Activated T-cell treated with anti-CD3 and anti-CD28 coated beads for 1 hour (primary cell): ENCODE measurements at places on chromosomes 6 and 20.

DNA sequence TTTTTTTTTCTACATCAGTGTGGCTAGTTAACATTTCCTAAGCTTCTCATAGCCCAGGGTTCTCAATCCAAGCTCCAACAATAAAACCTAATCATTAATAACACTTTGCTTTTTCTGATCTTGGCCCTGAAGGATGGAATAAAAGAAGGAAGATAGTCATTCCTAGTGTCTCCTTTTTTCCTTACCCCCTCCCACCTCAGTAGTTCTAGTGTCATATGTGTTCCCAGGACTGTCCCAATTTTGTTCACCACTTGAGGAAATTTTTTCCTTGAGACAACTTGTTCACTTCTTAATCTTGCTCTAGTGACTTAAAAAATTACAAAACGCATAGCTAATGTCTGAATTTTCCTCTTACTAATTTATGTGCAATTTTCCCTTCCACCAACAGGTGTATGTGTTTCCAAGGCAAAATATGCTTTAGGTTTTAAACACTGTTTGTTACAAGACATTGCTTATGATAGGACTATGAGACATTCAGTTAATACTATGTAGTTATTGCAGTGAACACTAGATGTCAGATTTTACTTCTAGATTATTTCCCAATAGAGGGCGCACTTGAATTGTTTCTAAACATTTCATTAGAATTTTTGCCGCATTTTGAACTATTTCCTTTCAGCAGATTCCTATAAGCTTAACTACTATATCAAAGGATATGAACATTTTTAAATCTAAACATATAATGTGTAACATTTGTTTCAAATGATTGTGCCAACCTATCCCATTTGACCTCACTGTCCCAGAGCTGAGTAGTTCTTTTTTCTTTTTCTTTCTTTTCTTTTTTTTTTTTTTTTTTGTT, 18.5 kb upstream of the C6orf141 start:
- DNase-seq = no peak

DNA sequence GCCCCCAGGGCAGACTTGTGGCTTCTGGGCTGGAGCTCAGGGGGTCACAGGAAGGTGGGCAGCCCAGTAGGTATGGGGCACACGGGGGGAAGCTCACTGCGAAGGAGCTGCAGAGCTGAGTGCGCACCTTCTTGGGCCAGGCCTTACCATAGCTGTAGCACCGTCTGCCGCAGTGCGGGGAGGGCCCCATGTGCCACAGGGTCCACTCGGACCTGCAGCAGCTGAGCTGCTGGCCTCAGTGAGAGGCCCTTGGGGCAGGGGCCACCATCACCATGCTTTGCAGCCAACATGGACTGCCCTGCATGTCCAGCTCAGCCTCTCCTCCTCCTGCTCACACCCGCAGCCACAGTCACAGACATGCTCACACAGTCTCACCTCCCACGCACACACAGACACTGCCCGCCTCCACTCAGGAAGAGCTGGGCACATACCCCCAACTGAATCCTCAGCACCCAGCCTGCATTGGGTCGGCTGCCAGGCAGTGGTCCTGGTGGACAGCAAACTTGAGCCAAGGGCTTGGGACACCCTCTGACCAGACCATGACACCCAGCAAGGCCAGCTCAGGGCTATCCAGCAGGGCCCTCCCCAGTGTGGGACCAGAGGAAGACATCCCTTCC, 35.3 kb downstream of the YTHDF1 start:
- no peak for DNase-seq

GRCh38 chr6:152268846-152269442, 368.2 kb downstream of the SYNE1 start:
- DNase-seq = no peak

DNA sequence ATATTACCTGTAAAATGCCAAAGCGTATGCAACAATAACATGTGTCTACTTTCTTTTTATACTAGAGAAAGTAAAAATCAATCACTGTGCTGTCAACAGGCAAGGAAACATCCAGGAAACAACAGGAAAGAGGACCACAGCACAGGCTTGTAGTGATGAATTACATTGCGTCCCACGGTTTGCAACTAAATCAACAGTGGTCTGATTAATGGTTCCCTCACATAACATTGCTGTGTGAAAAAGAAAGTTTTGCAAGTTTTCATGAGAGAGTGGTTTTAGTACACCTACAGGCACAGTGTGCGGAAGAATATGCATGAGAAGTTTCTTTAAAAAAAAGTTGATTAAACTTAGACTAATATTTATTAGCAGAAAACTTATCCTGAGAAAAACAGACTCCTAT, 329.5 kb upstream of the HSF2 start:
- no peak for DNase-seq

GRCh38 chr20:24109008-24109407, 120.4 kb upstream of the GGTLC1 start:
- DNase-seq = no peak

DNA sequence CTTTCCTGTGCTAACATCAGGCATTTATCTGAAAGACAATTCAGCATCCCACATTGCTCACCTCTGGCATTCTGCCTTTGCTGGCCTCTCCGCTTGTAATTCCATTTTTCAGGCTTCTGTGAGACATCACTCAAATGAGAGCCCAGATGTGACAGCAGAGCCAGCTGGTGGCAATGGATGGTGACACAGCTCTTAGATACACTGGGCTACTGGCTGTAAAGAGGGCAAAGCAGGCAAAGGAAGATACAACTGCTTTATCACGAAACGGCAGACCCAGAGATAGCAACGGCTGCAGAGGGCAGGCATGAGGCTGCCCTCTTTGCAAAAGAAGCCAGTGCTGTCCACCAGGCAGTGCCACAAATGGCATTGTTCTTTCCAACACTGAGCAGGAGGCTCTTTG, 329.8 kb downstream of the KIF16B start:
- no peak for DNase-seq

GRCh38 chr6:38316099-38316868, 323.4 kb downstream of the BTBD9 start:
- no peak for DNase-seq

DNA sequence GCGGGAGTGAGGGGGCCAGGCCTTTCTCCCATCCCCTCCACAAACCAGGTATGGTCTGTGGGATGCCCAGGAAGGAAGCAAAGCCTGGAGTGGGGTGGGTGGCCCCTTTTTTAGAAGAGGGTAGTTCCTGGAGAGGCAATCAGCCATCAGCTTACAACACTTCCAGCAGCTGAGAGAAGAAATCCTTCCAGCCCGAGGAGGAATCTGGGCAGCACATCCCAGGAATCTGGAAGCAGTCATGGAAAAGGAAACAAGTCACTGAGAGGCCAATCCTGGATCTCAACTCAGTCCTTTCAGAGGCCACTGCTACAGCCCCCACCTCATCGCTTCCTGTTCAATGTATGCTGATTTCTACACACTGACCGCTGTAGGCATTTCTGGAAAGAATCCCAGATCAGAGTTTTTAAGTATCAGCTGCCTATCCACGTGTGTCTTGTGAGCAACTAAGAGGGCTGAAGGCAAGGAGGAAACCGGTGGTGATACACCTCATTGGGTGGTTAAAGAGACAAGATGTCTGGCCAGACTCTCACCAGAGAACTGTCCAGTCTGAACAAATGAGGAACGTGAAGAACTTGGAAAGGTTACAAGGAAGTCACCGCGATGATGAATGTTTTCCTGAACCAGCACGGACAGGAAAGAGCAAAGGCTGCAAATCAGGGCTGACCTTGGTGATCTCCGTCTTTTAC, 92.9 kb upstream of the SHLD1 start:
- DNase-seq = no peak

DNA sequence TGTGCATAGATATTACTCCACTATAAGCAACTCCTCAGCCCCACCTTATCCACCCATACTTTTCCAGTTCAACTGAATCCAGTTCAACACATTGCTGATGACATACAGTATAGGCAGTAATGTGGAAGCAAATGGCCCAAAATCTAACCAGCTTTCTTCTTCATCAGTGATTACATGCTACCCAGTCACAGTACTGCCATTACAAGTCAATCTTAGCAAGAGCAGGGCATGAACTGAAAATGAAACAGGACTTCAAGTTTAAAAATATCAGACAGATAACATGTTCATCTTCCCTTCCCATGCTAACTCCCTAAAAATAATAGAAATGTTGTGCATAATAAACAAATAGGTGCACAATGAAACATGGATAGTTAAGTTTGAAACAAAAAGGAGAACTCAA, 19.2 kb downstream of the RRAGD start:
- no peak for DNase-seq

DNA sequence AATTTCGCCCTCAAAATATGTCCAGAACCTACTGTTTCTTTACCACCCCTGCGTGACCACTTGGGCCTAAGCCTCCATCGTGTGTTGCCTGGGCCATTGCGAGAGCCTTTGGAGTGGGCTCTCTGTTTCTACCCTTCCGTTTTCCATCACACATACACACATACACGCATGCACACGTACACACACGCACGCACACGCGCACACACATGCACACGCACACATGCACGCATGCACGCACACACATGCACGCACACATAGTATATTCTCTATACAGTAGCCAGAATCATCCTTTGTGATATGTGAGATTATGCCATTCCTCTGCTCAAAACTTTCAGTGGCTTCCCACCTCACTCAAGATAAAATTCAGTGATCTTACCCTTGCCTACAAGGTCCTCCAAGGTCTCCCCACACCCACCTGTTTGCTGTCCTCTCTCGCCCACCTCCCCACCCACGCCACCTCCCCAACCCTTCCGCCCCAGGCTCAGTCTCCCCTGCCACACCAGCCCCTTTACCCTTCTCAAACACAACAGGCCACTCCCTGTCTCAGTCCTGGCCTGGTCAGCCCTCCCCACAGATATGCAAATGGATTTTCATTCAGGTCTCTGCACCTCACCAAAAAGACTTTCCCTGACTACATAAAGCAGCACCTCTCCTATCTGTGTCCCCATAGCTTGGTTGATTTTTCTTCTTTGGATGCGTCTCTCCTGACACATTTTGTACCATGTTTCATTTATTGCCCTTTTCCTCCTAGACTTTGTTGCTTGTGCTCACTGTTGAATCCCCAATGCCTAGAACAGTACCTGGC, 559.6 kb downstream of the CD83 start:
- DNase-seq = no peak

GRCh38 chr20:33415948-33416347, 14.6 kb upstream of the CDK5RAP1 start:
- DNase-seq = no peak

DNA sequence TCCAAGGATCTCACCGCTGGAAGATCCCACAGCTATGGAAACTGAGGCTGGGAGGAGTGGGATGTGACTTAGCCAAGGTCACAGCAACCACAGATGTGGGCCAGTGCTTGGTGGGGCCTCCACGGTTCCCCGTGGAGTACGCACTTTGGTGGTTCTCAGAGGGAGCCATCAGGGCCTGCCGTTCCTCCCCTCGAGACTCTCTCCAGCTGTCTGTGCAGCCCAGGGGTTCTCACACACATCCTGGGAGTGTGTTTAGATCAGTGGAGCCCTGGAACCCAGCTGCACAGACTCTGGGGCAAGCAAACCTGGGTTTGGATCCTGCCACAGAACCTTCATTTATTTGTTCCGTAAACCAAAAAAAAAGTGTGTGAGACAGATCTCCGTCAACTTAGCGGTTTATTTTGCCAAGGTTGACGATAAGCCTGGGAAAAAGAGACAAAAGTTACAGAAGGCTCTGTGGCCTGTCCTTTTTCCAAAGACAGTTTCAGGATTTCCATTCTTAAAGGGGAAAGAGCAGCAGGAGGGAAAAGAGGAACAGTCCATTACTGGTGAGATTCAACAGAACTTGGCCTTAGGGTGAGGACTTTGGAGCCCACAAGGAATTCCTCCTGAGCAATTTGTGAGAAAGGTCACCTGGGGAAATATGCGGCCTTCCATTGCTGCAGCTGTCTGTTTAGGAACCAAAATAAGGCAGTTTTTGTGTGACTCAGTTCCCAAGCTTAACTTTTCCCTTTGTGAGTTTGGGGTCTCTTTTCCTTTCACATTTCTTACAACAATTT, 13.6 kb upstream of the MYMX start:
- no peak for DNase-seq

GRCh38 chr6:131951576-131952230, 531 bp upstream of the CCN2 start:
- no peak for DNase-seq

GRCh38 chr6:43173591-43174262, 2.7 kb downstream of the SRF start:
- no peak for DNase-seq

- no peak for DNase-seq
These were observed 113.0 kb downstream of the CHD6 start for GRCh38 chr20:41505184-41505583.

- DNase-seq = no peak
These were observed 588 bp upstream of the ACSS2 start for GRCh38 chr20:34875642-34876405.

GRCh38 chr6:3644739-3645012, 106.8 kb downstream of the PXDC1 start:
- DNase-seq = no peak

DNA sequence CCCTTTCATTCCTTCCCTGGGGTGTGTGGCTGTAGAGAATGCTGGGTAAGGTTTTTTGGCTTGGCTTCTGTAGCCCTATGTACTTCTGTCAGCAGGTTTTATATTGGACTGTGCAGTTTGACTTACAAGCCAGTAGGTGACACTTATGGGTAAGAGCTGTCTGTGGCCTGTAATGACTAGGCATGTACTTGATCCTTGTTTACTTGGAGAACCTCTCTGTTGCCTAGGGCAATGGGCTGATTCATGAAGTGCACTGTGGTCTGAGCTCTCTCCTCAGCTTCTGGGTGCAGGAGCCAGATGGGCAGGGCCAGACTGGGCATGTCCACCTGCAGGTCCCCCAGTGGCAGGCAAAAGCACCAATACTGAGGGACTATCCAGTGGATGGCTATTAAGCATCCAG, 544.6 kb downstream of the ADGRB3 start:
- DNase-seq = no peak
